ENCODE measurements at places on chromosomes 1 and 21.

DNA sequence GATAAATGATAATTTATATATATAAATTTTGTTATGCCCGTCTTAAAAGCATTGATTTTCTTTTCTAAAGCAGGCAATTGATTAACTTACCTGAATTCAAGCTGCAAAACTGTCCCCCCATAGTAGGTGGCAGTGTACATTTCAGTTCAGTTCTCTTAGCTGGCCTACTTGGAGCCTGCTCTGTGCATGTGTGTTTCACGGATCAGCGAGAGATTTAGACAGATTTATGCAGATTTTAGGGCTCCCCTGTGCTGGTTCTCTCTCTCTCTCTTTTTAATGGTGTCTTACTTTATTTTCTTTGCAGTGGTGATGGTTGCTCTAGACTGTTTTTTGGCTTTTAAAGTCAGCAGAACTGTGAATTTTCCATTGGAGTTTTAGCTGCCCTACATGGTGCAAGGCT lies 30.7 kb downstream of the CLIC4 start:
- DNase-seq, result no peak

DNA sequence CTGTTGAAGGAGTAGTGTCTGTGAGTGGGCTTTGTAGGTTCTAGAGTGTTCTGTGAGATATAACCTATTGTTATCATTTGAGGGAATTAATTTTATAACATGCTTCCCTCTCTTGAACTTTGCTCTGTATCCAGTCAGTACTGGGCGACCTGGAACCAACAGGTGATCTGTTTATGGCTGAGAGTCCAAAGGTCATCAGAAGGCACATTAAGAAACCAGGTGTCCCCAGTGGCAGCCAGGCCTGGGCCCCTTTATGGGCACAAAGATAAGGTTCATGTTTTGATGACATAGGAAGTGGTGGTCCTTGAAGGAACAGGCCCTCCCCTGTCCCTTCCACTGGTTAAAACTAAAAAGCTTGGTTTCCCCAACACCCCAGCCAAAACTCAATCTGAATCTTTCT lies 61.1 kb downstream of the FHAD1 start:
- no peak for DNase-seq

DNA sequence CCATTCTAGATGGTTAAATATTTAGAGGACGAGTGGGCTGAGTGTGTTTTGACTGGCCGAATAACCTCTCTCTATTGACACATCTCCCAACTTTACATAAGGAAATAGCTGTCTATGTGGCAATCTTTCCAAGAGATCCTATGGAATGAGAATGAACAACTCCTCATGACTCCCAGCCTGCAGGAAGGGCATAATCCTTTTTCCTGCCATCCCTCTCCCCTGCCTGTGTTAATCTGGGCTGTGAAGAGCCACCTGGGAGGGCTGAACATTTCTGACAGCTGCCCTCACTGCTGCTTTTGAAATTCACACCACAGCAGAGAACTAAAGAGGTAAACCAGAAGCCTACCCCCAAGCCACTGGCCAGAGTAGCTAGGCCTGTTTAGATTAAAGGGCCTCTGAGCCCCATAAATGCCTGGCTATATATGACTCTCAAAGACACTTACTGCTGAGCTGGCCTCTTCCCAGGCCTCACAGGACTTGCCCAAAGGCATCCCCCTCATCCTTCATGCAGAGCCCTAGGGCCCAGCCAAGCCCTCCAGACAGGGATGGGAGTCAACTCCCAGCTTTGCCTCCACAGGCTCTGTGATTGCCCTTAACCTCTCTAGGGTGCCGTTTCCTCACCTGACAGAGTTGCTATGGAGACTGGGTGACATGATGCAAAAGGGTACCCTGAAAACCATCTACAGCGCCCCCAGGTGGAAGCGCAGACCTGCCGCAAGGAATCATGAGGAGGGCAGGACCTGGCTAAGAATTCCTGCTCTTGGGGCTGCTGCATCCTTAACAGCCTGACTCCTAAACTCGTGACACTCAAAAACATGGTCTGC lies 42.0 kb upstream of the LDLRAP1 start:
- DNase-seq, result no peak

- no peak for DNase-seq
These were observed 78.1 kb downstream of the DHRS3 start for GRCh38 chr1:12539705-12540579.

- peak; percentile 77 for DNase-seq
These were observed 71.2 kb upstream of the NBPF3 start for GRCh38 chr1:21368515-21369289.

DNA sequence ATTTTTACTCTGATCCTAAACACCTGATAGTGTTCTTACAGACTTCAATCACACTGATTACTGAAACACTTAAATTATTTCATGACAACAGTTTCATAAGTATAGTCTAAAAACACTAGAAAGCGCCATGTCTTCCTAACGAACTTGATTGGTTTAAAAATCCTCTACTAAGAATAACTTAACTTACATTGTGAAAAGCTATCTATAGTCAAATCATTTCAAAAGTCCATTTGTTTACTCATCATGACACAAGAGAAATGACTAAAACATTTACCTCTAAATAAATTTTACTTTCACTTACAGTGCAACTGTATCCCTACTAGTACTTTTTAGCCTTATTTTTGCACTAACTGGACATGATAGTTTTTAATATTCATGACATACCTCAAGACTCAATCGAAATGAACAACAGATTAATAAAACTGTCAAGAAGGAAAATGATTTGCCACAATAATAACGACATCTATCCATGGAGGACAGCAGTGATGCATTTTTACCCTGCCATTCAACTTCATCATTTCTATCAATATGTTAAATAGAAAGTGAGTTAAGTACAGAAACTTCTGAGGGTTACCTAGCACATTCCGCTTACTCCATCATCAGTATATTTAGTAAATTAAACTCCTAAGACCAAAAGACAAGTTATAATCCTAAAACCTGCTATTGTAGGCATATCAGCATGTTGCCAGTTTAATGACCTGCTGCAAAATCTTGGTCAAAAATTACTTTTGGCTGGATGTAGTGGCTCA lies 38.4 kb downstream of the AHCTF1 start:
- DNase-seq, result no peak

- no peak for DNase-seq
These were observed 91.3 kb downstream of the ATP5PO start for GRCh38 chr21:33824156-33824941.

GRCh38 chr1:20705203-20705755 lies 12.5 kb downstream of the KIF17 start:
- DNase-seq, result no peak

DNA sequence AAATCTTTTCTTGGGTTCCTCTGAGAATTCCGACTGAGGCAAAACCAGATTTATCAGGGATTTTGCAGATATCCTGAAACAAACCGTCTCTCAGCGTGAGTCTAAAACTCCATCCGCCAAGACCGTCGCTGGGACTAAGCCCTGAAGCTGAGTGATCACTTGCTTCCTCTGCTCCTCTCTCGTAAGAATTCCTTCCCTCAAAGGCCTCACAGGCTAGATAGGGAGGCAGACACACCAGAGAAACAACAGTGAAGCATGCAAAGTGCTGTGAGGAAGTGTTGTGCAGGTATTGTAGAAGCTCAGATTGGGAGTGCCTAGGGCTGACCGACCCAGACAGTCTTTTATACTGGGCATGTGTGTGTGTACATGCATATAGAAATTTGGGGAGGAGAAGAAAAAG lies 119.1 kb downstream of the RGS7 start:
- no peak for DNase-seq

DNA sequence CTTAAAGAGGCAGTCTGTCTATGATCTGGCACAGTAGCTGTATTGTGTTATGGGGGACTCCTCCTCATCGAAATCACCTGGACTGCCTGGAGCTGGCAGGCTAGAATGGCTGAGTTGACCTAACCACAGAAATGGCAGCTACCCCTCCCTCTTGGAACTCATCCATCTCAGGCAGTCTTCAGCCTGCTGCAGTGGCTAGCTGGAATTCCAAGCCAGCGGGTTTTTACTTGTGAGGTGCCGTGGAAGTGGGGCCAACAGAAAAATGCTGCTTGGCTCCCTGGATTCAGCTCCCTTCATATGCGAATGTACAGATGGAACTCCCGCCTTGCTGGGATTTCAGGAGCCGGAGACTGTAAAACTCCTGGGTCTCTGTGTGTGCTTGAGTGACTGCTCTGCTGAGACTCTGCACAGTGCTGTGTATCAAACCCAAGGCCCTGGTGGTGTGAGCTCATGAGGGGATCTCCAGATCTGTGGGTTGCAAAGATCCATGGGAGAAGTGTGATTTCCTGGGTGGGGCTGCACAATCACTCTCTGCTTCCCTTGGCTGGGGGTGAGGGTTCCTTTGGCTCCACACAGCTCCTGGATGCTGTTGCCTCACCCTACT lies 316.9 kb downstream of the CTH start:
- DNase-seq, result no peak

- DNase-seq, result peak; percentile 19
These were observed 157.0 kb downstream of the RERE start for GRCh38 chr1:8660411-8660828.

DNA sequence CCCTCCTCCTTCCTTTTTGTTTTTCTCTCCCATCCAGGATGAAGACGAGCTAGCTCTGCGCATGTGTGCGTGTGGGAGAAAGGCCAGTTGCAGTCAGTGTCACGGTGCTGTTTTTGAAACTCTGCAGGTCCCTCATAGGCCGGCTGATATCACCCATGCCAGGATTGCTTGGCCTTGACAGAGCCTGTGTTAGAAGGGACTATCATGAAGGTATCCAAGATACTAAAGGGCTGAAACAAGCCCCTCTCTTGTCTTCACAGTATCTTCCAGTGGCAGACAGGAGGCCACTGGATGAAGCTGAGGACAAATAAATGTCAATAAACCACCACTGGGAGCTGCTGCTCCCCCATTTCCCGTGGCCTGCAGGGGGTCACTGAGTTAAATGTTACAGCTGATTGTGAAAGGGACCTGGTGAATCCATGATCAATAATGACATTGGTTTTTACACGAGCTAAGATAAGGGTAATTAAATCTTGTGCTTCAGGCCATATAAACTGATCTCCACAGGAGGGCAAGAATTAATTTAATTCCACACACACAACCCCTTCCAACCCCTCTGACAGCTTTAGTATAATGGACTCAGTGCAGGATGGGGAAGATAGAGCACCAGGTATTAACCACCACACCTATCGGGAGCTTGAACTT lies 64.6 kb upstream of the TARBP1 start:
- no peak for DNase-seq

- no peak for DNase-seq
These were observed 16.5 kb downstream of the TRIT1 start for GRCh38 chr1:39866767-39867166.

GRCh38 chr1:13494025-13494424 lies 19.8 kb downstream of the LRRC38 start:
- no peak for DNase-seq

- no peak for DNase-seq
These were observed 10.1 kb downstream of the JAM2 start for GRCh38 chr21:25649146-25649545.

DNA sequence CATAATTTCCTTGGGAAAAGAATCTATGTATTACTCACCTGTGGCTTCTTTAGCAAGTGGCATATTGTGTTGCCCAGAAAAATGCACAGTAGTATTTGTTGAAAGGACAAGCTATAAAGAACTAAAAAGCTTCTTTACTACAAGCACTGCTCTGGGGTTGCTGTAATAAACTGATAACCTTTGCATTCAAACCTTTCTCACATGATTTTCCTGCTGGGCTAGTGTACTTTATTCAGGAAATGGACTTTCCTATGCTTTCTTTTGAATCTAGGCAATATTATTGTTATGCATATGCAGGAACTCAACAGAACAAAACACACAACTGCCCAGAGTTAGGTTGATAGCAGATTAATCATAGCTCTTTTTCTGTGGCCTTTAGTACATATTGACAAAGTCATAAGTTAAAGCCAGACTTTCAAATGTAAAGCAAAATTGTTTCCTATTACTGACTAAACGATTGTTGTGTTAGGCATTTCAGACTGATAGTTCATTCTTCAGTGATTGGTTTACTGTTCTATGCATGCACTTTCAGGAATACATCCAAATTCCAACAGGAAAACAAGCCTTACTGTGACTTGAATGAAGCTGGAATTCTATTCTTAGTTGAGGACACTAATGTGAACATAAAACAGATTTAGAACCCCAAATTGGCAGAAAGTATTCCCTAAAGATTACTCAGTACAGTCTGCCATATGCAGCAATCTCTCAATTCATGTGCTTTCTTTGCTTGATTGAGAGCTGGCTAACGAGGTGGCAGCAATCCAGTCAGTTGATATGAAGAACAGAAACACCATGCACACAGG lies 564.3 kb upstream of the NEGR1 start:
- DNase-seq, result no peak

- DNase-seq, result no peak
These were observed 14.2 kb upstream of the ADORA3 start for GRCh38 chr1:111517469-111518225.

GRCh38 chr1:234649432-234650081 lies 39.6 kb upstream of the IRF2BP2 start:
- no peak for DNase-seq

GRCh38 chr1:110588486-110588885 lies 17.7 kb downstream of the KCNA2 start:
- DNase-seq, result no peak

GRCh38 chr1:17347769-17348592 lies 24.0 kb upstream of the PADI6 start:
- DNase-seq, result peak; percentile 10

All from hematopoietic multipotent progenitor cell treated with erythropoietin and hydrocortisone succinate and interleukin-3 and kit ligand, for 8 days (in vitro differentiated cells).